AG04449 (cell line): ENCODE measurements at places on chromosomes 16 and 17.

DNA sequence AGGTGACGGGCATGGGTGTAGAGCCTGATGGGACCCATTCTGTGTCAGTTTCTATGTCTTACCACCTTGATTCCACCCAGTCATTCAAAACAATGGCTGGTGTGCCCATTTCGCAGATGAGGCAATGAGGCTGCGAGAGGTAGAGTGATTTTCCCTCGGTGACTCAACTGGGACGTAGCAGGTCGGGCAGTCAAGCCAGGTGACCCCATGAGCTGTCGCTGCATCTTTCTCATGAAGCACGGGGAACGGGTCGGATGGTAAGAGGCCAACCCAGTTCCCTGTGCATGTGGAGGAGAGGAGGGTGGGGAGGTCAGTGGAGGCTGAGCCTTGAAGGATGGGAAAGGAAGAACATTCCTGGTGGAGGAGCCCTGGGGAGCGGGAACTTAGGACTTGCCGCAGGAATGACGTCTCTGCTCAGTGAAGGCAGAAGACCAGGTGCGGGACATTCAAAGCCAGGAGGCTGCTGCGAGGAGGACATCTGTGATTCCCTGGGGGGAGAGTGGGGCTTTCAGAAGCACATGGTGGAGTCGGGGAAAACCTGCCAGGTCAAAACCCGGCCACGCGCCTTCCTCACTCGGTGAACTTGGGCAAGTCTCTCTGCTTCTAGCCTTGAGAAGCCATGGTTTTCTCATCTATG lies 1.1 kb downstream of the IL21R start:
- DNase-seq, result no peak

DNA sequence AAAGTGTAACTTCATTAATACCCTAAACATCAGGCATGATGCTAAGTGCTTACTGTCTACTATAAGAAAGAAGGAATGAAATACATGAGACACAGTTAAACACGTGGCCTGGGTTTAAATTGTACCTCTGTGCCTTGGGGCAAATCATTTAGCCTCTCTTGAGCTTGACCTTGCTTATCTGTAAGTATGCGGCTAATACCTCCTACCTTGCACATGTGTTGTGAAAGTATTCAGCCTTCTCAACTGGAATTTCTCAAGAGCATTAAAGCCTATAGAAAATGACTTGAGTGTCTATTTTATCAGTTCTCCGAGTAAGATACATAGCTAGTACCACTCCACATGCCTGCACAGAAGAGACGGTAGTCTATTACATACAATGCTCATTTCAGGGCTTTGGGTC lies 10.8 kb downstream of the HEATR6 start:
- no peak for DNase-seq

- DNase-seq, result no peak
Observed at GRCh38 chr17:57255182-57255775, 1.0 kb upstream of the MSI2 start.

GRCh38 chr17:17494499-17494869 lies 1.7 kb downstream of the RASD1 start:
- DNase-seq, result no peak

DNA sequence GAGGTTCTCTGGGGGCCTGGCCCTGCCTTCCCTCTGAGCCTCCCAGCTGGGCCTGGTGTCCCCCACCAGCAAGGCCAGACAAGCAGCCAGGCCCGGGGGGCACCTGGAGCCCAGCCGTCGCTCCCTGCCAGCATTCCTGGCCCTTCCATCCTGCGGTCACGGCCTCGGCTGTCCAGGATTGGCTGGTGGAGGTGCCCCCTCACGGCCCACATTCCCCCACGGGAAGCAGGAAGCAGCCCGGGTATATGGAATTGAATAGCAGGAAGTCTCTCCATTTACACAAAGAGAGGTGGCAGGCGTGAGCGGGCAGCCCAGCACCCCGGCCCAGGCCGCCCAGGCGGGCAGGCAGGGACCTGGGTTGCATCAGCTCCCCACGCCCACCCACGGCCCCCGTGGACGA lies 14.5 kb downstream of the TRAF7 start:
- no peak for DNase-seq

DNA sequence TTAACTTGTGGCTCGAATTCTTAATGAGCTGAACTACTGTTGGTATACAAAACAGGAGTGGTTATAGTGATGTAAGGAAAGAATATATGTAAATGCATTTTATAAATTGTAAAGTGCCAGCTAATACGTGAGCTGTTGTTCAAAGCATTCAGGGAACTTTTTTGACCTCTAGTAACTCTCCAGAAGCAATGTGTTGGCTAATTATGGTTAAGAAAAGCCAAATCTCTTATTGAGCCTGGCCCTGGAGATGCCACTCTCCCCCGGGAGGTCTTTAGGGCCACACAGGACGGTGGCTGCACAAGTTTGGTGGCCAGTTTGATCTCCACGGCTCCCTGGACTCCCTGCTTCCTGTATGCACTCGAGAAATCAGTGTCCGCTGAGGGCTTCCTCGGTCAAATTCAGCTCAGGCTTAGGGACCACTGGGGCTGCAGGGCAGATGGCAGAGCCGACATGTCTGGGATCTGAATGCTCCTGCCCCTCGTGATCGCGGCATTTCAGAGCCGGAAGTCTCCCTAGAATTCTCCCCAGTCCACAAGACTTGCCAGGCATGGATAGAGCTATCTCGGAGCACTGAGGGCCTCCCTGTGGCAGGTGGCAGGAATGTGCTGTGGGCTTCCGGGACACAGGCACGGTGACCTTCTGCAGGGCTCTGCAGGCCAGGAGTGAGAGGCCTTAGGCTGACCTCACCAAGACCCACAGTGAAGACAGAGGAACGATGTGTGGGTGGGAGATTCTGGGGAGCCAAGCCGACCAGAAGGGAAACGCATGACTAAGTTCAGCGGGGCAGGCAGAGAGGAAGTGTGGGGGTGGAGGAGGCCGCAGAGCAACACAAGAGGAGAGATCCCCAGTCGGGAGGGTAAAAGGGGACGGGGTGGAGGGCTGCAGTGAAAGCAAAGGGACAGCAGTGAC lies 18.6 kb upstream of the PITPNM3 start:
- peak; percentile 26 for DNase-seq

GRCh38 chr17:32445074-32445415 lies 735 bp downstream of the PSMD11 start:
- peak; percentile 36 for DNase-seq

DNA sequence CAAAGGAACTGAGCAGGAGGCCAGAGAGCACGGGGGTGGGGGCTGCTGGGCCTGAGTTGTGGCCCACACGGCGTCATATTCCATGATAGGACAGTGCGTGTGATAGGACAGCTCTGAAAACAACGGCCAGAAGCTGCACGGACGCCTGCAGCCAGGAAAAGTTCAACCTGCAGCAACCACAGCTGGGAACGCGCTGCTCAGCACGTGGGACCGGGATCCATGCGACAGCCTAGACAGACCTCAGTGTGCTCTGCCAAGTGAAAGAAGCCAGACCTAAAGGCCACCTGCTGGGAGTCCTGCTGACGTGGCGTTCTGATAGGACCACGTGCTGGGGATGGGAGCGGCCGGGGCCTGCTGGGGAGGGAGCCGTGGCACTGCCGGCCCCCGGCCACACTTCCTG lies 21.6 kb downstream of the CTU2 start:
- no peak for DNase-seq

DNA sequence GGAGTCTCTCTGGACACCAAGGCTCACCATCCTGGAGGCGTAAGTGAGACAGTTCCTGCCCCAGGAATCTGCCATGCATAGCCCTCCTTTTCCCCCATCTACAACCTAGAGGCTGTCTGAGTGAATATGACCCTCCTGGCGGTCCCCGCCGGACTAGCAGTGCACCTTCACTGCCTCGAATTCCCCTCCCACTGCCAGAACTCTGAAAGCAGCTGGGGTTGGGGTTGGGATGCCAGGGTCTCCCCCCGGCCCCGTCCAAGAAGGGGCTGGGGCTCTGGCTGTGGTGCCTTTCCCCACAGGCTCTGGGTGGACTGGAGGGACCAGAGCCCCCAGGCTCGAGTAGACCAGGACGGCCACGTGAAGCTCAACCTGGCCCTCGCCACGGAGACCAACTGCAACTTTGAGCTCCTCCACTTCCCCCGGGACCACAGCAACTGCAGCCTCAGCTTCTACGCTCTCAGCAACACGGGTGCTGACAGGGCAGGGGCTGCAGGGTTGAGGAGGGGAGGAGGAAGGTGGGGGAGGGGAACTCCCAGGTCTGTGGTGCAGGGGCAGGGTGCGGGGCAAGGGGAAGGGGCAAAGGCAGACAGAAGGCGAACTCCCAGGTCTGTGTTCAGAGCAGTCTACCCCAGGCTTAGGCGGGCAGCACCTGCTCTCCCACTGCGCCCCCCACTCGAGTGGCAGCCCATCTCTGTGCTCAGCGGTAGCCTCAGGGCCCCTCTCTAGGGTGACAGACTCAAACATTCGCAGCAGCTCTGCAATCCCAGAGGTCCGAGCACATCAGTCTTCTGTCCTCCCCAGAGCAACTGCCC lies 1.2 kb downstream of the ZACN start:
- DNase-seq, result no peak

DNA sequence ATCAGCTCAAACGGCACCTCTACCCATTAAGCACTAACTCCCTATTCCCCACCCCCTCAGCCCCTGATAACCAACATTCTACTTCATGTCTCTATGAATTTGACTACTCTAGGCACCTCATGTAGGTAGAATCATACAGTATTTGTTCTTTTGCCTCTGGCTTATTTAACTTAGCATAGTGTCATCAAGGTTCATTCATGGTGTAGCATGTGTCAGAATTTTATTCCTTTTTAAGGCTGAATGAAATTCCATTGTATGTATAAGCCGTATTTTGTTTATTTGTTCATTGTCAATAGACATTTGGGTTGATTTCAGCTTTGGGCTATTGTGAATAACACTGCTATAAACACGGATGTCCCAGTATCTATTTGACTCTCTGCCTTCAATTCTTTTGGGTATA lies 794.9 kb upstream of the SOX9 start:
- no peak for DNase-seq

GRCh38 chr16:2897110-2897509 lies 14.1 kb downstream of the FLYWCH2 start:
- DNase-seq, result no peak

GRCh38 chr17:43917348-43918025 lies 10.2 kb upstream of the MPP2 start:
- DNase-seq, result no peak

DNA sequence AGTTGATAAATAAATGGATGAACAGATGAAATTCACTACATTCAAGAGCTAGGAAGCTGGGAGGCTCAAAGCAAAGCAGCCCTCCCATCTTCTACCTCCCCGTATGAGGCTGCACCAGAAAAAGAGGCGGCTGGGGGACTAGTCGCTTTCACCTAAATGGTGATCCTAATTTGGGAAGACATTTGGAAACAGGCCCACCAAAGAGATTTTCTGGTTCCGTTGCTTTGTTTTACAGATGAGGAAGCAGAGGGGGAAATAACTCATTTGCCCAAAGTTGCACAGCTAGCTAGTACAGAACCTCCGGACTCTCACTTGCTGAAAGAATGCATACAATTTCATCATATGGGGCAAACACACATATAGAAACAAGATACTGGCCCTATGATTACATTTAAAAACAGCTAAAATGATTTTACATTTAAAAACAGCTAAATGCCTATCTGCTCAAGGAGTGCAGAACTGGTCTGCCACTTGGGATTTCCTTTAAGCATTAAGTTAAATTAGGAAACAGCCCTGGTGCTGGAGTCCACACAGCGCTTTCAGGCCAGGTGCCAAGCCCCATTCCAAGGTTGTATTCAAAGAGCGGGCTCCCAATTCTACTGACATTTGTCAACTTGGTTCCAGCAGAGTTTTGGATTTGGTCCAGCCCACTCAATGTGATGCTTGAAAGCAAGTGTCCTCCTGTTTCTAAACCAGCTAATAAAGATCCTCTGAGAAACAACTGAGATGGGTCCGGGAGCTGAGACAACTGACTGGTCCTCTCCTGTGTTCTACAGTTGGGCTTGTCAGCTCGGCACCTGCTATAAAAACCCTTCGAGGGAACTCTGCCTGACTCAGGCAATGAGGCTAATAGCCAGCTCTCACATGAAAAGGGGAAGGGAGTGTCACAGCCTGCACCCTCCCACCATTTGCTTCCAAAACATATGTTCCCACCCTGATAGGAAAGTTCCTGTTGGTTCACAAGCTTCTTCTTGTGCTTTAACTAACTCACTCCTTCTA lies 11.7 kb downstream of the ERN1 start:
- DNase-seq, result no peak

GRCh38 chr16:17275076-17276009 lies 195.4 kb downstream of the XYLT1 start:
- no peak for DNase-seq

DNA sequence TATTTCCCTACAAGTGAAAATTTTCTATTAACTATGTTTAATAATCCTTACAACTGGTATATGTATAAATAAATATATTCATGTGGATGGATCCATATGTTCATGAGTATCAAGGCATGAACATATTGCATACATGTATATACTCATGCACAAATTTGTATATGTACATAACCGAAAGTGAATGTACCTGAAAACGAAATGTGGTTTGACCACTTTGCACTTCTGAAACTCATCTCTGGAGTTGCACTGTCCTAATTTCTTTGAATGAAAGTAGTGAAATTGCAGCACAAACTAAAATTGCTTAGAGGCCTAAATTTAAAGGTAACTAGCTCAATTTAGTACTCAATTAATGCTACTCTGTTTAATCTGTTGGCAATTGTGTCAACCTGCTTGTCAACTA lies 27.4 kb upstream of the GNAO1 start:
- DNase-seq, result no peak

DNA sequence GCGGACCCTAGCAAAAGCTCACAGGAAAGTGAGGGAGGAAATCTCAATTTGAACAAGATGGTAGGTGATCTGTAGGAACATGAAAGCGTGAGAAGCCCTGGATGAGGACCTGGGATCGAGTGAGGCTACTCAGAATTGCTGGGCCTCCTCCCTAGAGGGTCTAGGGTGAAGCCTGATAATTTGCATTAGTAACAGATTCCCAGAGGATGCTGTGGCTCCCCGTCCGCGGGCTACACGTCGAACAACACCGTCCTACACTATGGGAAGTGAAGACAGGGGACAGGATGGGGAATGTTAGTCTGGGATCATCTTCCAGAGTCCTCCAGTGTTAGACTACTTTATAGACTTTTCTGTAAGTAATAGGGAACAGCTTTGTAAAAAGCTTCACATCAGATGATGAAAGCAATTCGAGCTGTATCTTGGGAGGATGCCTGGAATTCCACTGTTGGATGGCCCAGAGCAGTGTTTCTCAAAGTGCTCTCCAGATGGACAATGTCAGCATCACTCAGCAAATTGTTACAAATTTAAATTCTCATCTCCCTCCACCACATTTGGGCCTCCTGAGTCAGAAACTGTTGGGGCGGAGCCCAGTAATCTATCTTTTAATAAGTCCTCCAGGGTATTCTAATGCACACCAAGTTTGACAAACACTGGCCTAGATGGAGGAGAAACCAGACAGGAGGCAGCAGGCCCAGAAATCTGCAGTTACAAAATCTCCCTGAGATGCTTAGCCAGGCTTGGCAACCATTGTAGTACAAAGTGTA lies 6.5 kb downstream of the FNDC8 start:
- DNase-seq, result peak; percentile 38

GRCh38 chr16:64975821-64976220 lies 146.0 kb downstream of the CDH11 start:
- DNase-seq, result no peak

GRCh38 chr17:1785930-1786329 lies 24.1 kb downstream of the SERPINF1 start:
- DNase-seq, result no peak

GRCh38 chr16:53995378-53995777 lies 291.2 kb downstream of the IRX3 start:
- no peak for DNase-seq
